ENCODE measurements at places on chromosomes 7 and 10.

DNA sequence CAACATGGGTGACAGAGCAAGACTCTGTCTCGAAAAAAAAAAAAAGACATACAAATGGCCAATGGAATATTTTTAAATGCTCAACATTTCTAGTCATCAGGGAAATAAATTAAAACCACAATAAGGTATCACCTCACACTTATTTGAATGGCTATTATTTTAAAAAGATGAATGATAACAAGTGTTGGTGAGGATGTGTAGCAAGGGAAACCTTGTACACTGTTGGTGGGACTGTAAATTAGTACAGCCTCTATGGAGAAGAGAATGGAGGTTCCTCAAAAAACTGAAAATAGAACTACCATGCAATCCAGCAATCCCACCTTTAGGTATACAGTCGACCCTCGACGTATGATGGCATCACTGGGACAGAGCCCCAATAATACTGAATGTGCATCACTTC lies 65.4 kb upstream of the DIP2C start:
- no peak for DNase-seq

DNA sequence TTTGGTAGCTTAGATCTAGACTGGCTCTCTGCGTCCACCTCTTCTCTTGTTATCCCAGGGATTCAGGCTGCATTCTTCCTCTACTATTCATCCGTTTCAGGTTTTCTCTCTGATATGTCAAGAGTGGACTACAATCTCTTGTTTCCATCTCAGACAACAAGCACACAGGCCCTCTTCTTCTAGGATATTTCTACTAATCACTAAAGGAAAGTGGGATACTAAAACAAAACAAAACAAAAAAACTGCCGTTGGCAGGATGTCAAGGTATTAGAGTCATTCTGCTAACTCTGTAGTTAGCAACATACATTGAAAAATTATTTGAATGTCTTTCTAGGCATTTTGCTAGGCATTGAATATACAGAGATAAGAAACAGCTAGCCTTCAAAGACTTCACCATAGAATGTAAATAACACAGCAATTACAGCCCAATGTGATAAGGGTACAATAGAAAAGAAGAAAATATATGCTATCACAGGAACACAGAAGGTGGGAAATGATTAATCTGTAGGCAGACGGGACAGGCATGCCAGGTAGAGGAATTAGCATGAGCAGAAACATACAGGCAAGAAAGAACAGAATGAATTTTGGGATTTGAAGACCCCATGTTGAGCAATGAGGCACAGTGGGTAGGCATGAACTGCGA lies 210.5 kb downstream of the CSTF2T start:
- DNase-seq = no peak

DNA sequence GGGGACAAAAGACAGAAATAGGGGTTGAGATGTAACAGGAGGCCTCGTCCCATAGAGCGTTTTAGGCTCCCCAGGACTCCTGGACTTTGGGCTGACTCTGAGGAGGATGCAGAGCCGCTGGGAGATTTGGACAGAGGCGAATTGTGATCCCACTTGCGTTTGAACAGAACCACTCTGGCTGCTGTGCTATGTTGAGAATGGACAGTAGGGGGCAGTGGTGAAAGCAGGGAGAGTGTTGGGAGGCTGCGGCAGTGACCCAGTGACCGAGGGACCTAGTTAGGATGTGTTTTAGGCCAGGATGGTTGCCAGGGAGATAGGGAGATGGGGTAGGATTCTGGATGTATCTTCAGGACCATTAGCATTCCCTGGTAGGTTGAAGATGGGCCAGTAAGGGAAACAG lies 271.6 kb downstream of the CCDC3 start:
- DNase-seq = no peak

DNA sequence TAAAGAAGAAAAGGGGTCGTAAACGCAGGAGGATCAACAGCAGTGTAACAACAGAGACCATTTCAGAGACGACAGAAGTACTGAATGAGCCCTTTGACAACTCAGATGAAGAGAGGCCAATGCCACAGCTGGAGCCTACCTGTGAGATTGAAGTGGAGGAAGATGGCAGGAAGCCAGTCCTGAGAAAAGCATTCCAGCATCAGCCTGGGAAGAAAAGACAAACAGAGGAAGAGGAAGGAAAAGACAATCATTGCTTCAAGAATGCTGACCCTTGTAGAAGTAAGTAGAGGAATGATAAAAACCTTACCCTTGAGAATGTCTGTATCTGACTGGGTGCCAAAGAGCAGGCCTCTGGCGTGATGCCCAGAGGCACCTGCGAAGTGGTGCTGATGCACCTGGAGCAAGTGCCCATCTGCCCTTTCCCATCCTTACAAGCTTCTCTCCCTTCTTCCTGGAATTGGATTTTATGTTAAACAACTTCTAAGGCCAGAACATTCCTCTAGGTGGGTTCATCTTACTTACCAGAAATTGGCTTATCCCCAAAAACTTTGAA lies 86.4 kb upstream of the SAMD8 start:
- DNase-seq = no peak

DNA sequence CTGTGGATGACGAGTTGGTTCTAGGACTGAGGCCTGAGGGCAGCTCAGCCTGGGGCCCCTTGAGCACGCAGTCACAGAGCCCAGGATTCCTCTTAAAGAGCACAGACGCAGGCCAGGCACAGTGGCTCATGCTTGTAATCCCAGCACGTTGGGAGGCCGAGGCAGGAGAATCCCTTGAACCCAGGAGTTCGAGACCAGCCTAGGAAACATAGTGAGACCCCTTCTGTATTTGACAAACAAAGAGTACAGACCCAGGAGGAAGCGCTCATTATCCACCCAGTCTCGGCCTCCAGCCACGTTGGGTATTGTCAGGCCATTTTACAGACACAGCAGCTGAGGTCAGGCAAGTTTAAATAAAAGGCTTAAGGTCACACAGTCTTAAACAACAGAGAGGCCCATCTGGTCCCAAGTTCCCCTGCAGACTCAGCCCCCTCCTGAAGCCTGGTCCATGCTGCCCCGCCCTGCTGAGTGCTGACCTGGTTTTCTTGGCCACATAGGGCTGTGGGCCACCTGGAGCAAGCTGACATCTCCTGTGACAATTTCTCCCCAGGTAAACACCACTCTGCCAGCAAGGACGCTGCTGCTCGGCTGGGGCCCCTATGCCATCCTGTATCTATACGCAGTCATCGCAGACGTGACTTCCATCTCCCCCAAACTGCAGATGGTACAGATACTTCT lies 12.6 kb downstream of the RGR start:
- no peak for DNase-seq

DNA sequence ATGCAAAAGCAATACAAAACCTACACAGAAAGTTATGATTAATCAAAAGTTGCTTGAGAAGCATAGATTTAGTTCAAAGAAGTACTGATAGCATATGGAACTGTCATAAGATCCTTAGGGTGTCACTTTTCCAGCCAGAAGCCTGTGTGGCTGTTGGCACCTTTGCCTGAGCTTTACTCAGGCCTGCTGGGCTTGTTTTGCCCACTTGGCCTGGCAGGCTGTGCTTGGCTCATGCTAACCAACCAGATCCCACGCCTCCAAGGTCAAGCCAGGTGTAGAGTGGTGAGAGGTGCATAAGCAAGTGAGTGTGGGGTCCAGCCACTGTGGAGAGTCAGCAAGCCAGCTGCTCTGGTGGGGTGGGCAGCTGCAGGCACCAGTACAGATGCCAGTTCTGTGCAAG lies 12.0 kb upstream of the LIPA start:
- DNase-seq = no peak

DNA sequence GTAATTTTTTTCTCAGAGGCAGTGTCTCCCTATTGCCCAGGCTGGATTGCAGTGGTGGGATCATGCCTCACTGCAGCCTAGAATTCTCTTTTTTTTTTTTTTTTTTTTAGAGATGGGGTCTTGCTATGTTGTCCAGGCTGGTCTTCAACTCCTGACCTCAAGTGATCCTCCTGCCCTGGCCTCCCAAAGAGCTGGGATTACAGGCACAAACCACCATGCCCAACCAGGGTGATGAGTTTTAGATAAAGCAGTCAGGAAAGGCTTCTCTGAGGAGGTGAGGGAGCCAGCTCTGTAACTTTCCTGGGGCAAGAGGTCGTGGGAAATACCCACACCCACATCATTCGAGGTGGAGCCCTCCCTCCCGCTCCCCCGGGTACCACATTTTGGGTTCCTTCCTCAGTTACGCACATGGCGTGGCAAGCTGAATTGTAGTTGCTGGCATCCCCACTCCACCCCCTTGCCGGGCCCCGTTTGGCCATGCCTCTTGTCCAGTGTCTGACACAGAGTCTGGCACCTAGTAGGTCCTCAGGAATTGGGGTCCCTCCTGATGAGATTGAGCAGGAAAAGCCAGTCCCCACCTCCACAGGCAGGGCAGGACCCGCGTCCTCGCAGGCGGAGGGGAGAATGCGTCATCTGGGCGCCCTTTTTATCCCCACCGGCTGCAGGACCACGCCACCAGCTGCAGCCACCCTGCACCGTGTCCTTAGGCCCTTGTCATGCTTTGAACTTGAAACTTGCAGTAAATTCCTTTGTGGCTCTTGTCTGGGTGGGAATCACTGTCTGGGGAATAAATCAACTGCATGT lies 43.4 kb downstream of the CLIP2 start:
- DNase-seq = no peak

DNA sequence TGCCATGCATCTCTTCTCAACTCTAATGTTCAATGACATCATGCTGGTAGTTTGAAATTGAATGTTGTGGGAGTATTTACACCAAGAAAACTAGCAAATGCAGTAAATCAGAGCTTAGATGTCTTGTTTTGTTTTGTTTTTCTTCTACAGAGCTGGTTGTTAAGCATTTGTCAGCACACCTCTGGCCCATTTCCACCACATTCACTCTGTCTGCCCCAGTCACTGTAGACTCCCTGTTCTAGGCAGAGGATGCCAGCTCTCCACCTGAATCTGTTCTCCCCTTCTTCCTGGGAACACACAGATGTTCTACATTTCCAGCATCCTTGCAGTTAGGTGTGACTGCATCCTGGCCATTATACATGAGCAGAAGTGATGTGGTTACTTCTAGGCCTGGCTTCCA lies 4.1 kb upstream of the ARHGAP22 start:
- DNase-seq = no peak

GRCh38 chr10:131534836-131535235 lies 223.3 kb upstream of the TCERG1L start:
- DNase-seq = no peak

- DNase-seq = no peak
These were observed 354.2 kb upstream of the DPP6 start for GRCh38 chr7:153698046-153698445.

GRCh38 chr7:155381852-155382801 lies 75.8 kb upstream of the EN2 start:
- no peak for DNase-seq

DNA sequence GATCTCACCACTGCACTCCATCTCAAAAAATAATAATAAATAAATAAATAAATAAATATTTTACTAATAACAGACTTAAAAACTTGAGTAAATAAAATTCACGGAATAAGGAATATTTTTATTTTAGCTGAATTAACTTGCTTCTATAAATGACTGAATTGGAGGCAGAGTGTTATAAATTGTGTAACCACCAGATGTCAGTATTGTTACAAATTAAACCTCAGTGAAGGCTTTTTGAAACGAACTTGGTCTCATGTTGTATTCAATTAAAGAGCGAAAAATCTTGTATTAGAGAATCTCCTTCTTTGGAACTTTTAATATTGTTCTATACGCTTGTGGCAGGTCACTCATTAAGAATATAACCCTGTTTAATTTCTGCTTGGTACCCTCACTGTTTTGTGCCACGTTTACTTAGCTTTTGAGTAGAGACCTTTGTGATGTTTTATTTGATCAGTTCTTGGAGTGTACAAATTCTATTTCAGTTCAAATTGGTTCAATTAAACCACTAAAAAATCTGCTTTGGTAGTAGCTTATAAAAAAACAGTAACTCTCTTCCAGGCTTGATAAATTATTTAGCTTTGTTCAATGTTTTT lies 45.6 kb upstream of the SCIN start:
- DNase-seq = peak; percentile 48

GRCh38 chr10:22723343-22723779 lies 9.0 kb upstream of the PIP4K2A start:
- no peak for DNase-seq

- DNase-seq = no peak
These were observed 254.8 kb downstream of the PHF14 start for GRCh38 chr7:11228515-11228914.

- peak; percentile 55 for DNase-seq
These were observed at the start of gene MDFIC for GRCh38 chr7:114922026-114922651. Gene MDFIC (plus strand): TSS chr7:114922094. CDS start chr7:114923034, 940 bp downstream.

- DNase-seq = no peak
These were observed 5.3 kb upstream of the ALDH18A1 start for GRCh38 chr10:95661818-95662217.

DNA sequence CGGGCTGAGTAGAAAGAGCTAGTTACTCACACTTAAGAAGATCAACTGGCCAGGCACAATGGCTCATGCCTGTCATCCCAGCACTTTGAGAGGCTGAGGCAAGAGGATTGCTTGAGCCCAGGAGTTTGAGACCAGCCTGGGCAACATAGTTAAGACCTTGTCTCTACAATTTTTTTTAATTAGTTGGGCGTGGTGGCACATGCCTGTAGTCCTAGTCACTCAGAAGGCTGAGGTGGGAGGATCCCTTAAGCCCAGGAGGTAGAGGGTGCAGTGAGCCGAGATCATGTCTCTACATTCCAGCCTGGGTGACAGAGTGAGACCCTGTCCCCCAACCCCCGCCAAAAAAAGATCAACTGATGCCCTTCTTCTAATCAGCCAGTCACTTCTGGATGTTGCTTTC lies 74.6 kb upstream of the ATP6V0A4 start:
- no peak for DNase-seq
